ENCODE measurements at places on chromosomes 4 and X.

- DNase-seq, result no peak
These were observed 112.7 kb downstream of the DHX15 start for GRCh38 chr4:24471486-24472160.

GRCh38 chrX:112645774-112646173, 34.0 kb downstream of the LHFPL1 start:
- DNase-seq, result no peak

DNA sequence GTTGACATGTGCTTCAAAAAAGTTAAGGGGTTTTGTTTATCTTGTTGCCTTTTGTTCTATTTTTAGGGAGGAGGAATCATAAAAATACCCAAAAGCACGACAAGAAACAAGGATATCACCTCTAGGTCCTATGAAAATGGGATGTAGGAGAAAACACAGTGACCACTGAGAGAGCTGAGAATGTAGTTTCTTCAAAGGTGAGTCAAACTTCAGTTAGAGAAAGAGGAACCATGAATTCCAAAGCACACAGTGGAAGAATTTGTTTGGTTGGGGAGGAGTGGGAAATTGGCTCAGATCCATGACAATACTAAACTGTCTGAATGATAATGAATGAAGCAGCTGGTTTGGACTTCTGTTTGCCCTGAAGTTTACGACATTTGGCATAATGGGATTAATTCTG, 19.1 kb upstream of the FRYL start:
- no peak for DNase-seq

DNA sequence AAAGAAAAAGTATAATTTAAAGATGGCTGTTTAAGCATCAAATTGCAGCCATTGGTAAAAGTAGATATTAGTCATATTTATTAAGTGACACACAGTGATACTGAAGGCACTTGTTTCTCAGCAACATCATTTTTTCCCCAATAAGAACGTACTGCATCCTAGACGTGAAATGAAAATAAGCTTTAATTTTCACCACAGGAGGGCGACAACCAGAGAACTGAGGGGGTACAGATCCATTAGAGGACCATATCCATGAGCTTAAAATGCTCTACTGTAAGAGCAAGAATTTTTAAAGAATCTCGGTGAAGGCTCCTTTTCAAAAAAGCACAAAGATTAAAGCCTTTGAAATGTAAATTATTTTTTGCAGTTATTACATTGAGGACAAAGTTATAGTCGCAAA, 33.4 kb downstream of the FRG1 start:
- no peak for DNase-seq

DNA sequence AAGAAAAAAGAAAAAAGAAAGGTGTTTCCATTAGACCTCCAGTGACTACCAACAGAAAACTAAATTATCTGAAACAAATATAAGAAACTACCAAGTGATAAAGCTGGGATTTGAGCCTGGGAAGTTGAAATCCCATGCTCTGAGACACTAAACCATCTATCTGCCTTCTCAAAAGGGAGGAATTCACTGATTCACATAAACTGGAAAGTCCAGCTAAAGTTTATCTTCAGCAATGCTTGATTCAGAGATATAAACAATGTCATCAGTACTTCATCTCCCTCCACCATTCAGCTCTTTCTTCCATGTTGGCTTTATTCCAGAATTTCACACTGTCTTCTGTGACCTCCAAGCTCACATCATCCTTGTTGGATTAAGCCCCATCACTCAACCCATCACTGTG, 96.3 kb downstream of the IQCM start:
- no peak for DNase-seq

DNA sequence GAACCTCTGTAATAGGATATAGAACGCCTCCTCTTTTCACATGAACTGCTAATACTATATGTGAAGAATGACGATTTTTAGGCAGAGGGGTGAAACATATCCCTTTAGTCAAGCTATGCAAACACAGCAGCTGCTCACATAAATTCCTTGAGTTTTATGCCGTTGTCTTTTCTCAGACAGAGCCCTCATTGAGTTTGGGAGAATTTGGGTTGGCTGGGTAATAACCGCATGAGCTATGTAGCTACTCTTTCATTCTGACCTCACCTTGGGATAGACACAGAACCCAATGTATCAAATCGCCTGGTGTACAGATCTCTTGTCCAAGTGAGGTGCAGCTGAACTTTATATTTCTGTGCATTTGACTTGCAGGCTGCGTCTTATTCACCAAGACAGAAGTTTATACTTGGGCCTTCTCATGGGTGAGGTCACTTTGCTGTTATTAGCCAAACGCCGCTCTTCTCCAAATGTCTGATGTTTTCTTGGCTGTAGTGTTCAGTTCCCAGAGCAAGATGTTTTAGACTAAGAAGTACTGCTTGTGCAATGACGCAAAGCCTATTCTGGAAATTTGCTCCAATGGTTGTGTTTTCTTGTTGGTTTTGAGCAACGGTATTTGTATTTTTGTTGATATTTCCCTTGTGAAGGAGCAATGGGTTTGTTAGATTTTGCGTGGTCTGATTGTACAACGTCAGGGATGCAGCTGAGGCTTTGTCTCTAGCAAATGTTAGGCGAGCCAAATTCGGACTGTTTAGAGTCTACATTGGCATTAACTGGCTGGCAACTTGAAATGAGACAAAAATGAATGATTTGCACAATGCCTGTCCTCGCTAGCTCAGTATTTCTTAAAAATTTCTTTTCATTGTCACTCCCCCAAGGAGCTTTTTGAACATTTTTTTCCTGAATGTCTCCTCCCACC, 11.2 kb upstream of the SPARCL1 start:
- DNase-seq, result no peak
